ENCODE measurements at places on chromosomes 2 and 18. TPM values are rescaled to one million over a fixed set of nuclear protein-coding genes. Genes with fewer than 3 reads are reported as not detected.

SERPINB13 gene
- not detected for total RNA-seq

CTAGE1 gene
- total RNA-seq, result not detected

REG1B gene
- 2.3 TPM for total RNA-seq

RIF1 gene
- total RNA-seq, result 96.9 TPM

SIX3 gene
- 6.6 TPM for total RNA-seq

CEBPZOS gene
- total RNA-seq, result 123 TPM
